ENCODE measurements at places on chromosomes 3 and 15.

DNA sequence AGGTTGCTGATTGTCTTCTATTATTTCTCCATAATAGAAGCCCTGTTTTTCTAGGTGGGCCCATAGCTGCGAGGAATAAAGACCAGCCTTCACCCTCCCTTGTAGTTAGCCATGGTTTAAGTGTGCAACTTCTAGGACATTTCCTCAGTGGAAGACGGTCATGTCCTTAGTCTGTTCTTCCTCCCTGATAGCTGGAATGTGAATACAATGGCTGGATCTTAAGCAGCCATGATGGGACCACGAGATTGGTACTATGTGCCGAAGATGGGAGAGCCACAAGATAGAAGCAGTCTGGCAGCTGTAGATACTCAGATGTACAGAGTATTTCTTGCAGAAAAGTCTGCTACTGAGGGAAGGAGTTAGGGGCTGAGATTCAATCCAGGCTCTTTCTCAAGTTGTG is 152.9 kb downstream of the PTPRG start:
- no peak for DNase-seq

DNA sequence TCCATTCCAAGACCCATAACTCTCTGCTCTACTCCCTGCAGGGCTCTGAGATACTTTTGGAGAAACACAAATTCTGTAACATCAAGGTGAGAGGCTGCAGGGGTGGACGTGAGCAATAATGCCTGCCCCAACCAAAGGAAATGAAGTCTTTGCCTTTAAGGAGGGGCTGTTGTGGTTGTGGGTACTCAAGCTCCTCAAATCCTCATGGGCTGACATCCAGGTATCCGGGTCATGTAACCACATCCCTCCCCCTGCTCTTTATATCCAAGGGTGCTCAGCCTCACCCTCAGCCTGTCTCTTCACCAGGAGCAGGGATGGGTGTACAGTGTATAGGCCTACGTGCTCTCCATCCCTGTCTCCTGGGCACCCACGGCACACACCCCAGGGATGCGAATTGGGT is 32.3 kb downstream of the NOX5 start:
- no peak for DNase-seq

DNA sequence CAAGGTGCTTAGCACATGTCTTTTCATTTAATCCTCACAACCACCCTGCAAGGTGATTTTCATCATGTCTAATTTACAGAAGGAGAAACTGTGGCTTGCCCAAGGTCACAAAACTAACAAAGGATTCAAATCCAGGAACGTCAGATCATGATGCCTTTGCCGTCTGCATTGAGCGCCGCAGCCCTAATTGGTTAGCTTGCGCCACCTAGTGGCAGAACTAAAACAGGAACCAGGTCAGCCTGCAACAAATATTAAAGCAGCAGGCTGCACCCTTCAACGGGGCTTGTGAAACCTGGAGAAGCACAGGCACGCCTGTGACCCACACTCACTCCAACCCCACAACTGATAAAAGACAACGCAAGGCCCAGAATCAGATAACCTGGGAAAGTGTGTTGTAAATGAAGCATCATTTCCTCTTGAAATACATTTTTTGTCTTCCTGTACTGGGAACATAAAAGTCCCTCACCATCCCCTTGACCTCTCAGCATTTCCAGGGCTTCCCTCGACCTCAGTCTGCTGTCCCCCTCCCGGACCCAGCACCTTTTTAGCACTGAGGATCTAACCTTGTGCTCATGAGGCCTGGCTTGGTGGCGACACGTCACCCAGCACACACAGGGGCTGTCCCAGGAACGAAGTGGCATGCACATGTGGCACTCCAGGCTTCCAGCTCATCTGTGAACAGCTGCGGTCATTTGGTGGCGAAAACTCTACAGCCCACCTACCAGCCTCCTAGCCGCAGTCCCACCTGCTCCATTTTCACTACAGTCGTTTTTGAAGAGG is 17.3 kb downstream of the DPH3 start:
- peak; percentile 42 for DNase-seq

DNA sequence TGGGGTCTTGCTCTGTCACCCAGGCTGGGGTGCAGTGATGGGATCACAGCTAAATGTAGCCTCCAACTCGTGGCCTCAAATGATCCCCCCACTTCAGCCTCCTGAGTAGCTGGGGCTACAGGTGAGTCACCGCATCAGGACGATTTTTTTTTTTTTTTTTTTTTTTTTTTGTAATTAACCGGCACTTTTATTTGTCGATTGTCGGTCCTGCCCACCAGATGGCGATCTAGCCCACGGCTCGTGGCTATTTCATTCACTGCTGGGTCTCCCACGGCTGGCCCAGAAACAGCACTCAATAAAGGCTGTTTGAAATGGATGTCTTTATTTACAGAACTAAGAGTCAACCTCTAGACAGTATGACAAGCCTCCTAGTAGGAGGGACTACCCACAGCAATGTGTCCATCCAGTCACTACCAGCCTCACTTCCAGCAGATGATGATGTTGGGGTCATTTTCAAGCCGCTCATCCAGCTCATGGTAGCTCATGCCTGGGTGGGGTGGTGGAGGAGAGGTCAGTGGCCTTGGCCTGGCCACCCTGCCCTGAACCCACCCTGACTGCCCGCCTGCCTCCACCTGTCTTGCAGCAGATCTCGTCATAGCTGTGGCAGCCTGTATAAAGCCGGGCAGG is 1.8 kb upstream of the ZMYND10 start:
- DNase-seq = peak; percentile 55

DNA sequence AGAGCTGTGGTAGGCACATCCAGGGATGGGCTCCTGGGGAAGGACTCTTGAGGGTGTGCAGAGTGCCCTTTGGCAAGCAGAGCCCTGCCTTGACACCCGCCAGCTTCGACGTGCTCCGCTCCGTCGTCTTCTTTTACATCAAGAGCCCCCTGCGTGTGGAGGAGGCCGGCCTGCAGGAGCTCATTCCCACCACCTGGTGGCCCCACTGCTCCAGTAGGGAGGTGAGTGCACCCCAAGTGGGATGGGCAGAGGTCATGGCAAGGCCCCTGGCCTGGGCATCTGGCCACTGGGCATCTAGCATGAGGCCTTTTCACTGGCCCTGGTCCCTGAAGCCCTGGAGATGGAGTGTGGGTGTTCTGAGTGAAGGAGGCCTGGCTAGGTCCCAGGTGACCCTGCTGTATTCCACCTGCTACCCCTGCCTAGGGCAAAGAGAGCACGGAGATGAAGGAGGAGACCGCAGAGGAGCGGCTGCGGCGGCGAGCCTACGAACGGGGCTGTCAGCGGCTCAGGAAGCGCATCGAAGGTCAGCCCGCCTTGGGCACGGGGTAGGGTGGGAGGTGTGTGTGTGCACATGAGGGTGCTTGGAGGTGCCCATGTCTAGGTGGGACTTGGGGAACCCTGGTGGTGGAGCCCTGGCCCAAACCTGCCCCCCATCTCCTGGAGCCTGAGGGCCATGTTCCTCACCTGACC is 12.2 kb downstream of the RNF123 start:
- no peak for DNase-seq

GRCh38 chr15:47870956-47871625 is 153.8 kb downstream of the SEMA6D start:
- no peak for DNase-seq

GRCh38 chr3:62876064-62876463 is 848 bp upstream of the CADPS start:
- DNase-seq = no peak

- no peak for DNase-seq
These were observed 28.0 kb upstream of the HEG1 start for GRCh38 chr3:125083776-125084175.

DNA sequence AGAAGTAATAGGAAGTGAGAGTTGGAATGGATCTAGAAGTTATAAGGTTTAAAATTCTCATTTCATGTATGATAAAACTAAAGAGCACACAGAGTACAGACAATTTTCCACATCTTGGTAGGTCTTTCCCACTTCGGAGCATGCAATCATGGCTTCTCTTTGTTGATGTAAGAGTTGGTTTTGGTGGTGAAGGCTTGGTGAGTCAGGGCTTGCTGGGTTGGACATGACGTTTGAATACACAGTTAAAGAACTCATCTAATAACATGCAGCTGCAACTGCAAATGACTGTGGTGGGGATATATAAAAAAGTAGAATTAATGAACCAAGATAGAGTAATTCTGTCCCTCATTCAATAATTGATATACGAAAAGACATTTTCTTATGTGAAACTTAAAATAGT is 39.5 kb upstream of the GRM7 start:
- no peak for DNase-seq

- DNase-seq = no peak
These were observed 189.4 kb downstream of the FEZF2 start for GRCh38 chr3:62183969-62184368.

- DNase-seq = no peak
These were observed 63.7 kb upstream of the SIAH2 start for GRCh38 chr3:150826466-150827282.

- DNase-seq = no peak
These were observed 12.1 kb downstream of the GOLM2 start for GRCh38 chr15:44300572-44300971.

- no peak for DNase-seq
These were observed 25.2 kb downstream of the ABHD2 start for GRCh38 chr15:89113296-89114024.

DNA sequence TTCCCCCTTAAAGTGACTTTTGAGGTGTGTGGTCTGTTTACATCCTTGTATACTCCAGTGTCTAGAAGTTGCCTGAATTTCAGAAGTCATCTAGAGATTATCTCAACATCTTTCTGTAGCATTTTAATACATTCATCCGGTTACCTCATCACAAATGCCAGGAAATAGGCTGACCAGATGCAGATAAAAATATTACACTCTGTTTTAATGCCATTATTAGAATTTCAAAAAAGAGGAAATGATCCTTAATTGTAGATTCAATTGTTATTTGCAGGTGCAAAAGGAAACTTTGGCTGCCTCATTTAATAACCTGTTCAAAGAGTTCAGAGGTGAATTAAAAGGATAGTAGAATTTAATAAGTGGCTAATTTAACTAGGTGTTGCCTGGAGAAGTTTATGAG is 290.9 kb downstream of the C3orf38 start:
- DNase-seq = no peak

DNA sequence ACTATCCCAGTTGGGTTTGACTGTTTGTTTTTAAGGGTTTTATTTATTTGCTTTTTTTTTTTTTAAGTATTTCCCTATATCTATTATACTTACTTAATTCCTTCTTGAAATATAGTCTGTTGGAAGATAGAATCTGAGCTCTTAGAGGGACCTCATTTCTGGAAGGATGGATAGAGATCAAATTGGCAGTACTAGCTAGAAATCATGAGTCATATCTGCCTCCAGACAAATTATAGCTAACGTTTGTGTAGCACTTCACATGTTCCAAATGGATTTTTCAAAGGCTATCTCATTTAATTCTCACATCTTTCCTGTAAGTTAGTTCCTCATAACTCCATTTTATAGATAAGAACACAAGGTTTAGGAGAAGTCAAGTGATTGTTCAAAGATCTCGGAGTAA is 384.7 kb downstream of the ZIC1 start:
- no peak for DNase-seq

GRCh38 chr15:42149493-42150218 is 6.8 kb downstream of the PLA2G4F start:
- DNase-seq = no peak

- DNase-seq = no peak
These were observed 323.5 kb downstream of the ERC2 start for GRCh38 chr3:56144805-56145204.

- DNase-seq = no peak
These were observed 17.4 kb upstream of the VGLL4 start for GRCh38 chr3:11661052-11661656.

DNA sequence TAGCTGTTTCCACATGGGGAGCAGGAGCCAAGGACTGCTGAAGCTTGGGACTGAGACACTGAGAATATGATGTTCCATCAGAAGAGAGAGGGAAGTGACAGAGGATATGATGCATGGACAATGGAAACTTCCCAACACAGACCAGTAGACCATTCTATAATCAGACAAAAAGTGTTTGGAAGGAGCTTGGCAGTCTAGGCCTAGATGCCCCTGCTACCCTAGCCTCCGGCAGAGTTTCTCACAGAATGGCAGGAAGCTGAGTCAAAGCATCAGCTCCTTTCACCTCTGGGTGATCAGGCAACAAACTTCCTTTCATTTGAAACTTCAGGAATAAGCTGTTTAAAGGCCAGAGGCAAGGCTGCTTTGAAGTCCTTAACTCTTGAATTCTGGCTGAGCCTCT is 222.0 kb downstream of the NEK10 start:
- DNase-seq = no peak

GRCh38 chr15:22951381-22952280 is 28.5 kb downstream of the CYFIP1 start:
- DNase-seq = no peak

GRCh38 chr3:107846279-107846852 is 244.5 kb downstream of the CD47 start:
- DNase-seq = no peak
